ENCODE measurements at places on chromosomes 5 and 9.

DNA sequence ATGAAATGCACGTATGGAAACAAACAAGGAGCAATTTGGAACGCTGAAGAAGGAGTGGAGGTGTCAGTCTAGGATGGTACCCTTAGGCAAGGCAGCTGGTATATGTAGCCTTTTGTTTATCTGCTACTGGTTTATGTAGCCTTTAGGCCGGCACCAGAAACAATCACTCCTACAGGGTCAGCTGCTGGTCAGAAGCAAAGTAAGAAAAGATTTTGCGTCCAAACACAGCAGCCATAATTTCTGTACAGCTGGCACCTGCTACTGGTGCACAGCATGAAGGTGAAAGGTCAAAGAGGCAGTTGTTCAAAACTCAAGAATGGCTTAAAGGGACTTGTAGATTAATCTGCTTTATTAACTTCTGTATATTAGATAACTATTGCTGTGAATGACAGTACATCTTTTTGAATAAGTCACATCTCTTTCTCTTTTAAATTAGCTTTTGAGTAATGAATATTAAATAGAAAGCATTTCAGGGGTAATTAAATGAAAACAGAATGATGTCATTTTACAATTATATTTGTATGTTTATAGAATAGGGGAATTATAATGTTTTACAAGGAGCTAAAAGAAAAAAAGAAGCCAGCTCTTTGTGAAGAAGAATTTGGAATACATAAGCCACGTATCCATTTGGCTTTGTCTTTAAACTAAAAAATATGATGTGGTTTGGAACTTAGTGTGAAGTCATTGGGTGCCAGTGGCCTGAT lies 33.1 kb upstream of the TLX3 start:
- no peak for DNase-seq

DNA sequence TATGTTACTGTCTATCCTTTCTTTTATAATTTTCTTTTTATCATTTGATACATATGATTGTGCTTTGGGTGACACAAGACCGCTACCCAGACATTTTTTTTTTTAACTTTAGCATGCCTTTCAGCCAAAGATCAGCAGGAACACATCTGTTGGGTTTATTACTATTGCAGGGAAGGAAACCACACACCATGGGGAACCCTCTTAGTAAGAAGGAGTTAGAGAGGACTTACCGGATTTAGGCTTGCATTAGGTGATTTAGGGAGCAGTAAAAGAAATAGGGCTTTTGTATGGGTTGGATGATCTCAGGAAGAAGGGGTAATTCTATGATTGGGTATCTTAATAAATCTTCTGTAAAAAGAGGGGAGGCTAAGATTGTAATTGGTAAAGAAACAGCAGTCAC lies 138.2 kb downstream of the SNX18 start:
- DNase-seq = no peak

GRCh38 chr9:114033397-114034103 lies 44.5 kb downstream of the AMBP start:
- DNase-seq = no peak

- DNase-seq = no peak
Measured at GRCh38 chr5:55857247-55857640, 6.1 kb downstream of the IL31RA start.

- no peak for DNase-seq
Measured at GRCh38 chr9:126619361-126620135, 5.8 kb downstream of the LMX1B start.

DNA sequence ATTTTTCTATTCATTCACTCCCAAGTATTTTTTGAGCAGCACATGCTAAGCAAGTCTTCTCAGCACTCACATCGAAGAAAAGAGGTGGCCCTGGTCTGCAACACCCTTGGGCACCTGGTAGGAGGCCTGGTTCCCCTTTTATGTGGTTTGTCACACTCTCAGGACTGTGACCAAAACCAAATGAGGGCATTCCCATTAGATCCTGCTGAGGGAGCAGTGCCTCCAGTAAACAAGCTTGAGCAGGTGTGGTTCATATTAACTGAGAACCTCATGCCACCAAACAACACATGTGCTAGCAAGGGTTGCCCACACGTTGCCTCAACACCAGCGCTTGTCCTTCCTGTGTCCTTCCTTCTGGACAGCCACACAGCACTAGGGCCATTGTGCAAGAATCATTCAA lies 26.9 kb upstream of the SYK start:
- peak; percentile 8 for DNase-seq

DNA sequence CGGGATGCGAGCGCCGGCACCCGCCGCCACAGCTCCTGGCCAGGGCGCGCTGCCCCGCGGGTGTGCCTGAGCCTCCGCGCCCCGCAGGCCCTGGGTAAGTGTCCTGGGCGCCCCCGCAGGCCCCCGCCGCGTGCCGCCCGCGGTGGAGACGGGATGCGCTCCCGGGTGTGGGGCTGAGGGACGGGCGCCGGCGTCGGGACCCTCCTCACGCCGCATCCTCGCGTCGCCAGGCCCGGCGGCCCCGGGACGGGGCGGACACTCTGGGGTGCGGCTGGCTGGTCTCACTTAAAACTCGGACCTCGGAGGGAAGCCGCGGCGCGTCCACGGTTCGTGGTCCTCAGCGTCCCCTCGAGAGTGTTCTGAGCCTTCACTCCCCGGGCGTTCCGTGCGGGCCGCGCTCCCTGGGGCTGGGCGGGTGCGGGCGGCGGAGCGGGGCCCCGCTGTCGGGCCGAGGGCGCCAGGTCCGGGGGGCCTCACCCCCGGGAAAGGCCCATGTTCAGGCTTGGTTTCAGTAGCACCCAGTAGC lies 275 bp downstream of the AHRR start:
- DNase-seq = no peak

GRCh38 chr5:63953217-63953616 lies 9.0 kb downstream of the HTR1A start:
- DNase-seq = no peak
